Common myeloid progenitor, CD34-positive (primary cell): ENCODE measurements at places on chromosomes 2 and 18.
A peak's percentile ranks its signal among the peaks of the same experiment; 100 is the strongest.

- no peak for DNase-seq
These were observed 56.1 kb downstream of the ASAP2 start for GRCh38 chr2:9262671-9263171.

DNA sequence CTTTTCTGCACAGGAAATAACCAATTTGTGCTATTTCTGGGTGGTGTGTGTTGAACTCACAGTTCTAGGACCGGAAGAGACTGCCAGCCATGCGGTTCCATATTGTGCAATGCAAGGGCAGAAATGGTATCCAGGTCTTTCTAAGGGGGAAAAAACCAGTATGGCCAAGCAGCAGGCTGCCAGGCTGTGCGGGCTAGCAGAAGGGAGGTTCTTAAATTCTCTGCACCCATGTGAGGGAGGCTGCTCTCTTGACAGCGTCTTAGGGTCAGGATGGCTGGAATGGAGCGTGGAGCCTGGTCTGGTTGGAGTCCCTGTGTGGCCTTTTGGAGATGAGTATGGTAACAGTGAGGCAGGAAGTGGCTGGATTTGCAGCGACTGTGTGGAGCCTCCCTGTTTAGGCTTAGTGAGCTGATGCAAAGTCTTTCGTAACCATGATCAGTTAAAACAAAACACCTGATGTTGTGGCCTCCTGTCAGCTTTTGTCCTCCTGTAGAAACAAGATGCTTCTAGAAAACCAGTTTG is 52.6 kb downstream of the NCK2 start:
- DNase-seq = peak; percentile 78

- DNase-seq = no peak
These were observed 1605.3 kb upstream of the ACVR2A start for GRCh38 chr2:146239392-146240135.

GRCh38 chr2:144370937-144371584 is 148.9 kb downstream of the ZEB2 start:
- DNase-seq = peak; percentile 81

DNA sequence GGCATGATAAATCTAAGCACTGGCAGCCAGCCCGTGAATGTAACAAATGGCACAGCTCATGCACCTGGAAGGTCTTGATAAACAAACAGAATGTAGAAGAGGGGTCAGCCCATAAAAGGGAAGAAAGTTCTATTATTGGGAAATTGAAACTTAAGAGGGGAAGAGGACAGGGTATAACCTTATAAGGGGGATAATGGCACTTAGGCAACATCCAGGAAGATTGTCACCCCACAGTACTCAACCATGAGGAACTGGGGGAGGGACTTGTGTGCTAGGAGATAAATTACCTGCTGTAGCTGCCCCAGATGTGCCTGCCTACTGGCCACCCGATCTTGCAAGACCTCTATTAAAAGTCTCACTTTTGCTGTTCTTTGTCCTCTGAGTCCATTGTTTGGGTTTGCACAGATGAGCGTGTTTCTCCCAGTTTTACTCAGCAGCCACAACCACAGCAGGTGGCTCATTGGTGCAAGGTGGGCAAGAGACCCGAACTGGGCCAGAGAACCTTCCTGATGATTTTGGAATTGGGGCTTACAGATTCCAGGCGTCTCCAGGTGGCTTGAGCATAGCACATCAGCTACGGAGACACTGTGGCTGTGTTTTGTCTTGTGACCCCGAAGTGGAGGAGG is 79.0 kb upstream of the TAF1B start:
- DNase-seq = no peak

GRCh38 chr18:26468931-26469340 is 79.4 kb downstream of the KCTD1 start:
- DNase-seq = peak; percentile 54

DNA sequence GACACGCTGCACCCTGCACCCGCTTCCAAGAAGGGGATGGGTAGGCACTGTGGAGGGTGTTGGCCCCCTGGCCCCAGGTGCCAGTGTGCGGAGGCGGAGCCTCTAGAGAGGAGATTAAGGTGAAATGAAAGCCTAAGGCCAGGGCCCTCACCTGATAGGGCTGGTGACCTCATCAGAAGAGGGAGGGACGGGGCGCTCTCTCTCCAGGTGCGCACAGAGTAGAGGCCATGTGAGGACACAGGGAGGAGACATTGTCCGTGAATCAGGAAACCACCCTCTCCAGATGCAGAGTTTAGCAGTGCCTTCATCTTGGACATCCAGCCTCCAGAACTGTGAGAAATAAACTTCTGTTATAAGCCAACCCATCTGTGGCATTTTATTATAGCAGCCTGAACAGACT is 62.3 kb downstream of the PSMG2 start:
- no peak for DNase-seq

- no peak for DNase-seq
These were observed 83.9 kb upstream of the EML6 start for GRCh38 chr2:54639609-54640008.

- no peak for DNase-seq
These were observed 464.0 kb upstream of the SPRED2 start for GRCh38 chr2:65896446-65896845.

DNA sequence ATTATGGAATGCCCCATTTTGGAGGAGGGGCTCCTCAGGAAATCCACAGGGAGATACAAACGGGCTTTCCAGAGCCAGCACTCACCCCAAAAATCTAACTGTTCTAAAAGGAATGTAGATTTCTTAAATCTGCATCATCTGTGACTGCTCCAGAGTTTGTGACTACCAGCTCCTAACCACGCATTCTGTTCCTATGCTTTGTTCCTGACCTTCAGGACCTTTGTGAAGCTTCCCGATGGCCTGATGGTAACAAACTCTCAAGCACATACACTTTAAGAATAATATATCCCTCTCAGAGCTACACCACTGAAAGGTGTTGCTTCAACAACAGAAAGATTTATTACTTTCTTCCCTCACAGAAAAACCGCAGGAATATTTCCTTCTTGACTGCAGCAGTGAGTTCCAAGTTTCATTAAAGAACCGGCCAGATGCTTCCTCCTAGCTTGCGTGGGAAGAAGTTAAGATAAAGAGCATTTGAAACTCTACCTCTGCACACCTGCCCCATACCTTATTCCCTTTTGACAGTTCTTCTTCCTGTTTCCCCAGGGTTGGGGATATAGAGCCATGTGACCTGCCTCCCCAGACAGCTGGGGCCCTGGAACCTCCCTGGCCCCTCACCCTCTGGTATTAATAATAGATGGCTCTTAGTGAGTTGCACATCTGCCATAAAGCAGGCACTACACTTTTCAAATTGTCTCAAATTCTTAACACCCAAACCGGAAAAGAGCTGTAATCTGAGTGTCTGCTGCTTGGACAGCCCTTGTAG is 40.2 kb upstream of the EML4 start:
- peak; percentile 89 for DNase-seq

DNA sequence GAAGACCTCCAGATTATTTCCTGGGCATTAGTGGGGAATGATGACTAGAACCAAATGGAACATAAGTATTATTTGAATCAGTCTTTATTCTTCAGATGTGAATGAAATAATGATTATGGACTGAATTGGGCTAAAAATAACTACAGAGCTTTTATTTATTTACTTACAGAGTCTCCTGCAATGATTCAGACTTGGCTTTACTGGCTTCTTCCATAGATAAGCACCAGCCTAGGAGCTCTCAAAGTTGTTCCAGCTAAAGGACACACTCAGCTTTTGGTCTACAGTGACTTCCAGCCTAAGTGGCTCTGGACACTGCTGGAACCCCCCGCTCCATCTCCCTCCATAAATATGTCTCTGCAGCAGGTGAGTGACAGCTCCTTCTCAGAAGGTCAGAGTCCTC is 24.3 kb upstream of the ARHGAP25 start:
- DNase-seq = no peak

- DNase-seq = no peak
These were observed 2.4 kb upstream of the EVX2 start for GRCh38 chr2:176085861-176086771.

- DNase-seq = no peak
These were observed 292.3 kb downstream of the ALPK2 start for GRCh38 chr18:58336605-58337004.

- DNase-seq = no peak
These were observed 32.2 kb downstream of the NR4A2 start for GRCh38 chr2:156300337-156300736.

DNA sequence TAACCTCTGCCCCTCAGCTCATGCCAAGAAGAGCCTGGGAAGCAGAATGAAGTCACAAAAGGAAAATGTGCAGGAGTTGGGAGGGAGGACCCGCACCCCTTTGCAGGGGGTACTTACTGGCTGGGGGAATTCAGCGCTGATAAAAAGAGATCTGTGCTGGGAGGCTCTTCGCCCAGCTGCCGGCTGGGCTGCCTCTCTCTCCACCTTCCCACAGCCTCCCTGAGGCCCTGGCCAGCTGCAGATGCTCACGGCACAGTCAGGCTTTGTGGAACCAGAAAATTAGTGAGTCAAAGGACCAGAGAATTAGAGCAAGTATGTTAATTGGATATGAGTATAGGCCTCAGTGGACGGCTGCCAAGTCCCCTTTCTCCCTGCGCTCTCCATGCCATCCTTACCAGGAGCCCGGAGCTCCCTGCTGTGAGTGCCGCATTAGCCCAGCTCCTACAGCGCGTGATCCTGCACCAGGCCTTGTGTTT is 181.7 kb upstream of the SH3BP4 start:
- DNase-seq = no peak

DNA sequence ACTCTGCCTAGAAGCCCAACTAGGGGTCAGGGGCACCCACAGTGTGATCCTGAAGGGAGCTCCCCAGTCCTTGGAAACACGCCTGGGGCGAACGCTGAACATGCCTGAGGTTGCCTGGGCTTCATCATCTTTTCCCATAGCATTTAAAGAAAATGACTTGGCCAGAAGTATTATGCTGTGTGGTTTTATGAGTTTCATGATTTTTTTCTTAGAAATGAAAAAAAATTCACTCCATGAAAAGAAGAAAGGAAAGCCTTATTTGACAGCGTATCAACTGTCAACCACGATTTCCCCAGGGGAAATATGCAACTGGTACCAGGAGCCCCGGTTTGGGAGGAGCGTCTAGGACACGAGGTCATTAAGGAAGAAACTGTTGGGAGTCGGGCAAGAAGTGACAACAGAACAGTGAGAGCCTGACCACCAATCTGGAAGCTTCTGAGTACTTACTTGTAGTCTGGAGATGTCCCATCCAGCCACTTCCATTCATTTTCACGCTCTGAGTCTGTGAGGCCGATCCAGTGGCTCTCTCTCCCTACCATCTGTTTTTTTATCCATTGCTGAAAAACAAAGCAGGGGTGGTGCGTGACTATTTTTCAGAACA is 63.5 kb upstream of the THOC1 start:
- peak; percentile 54 for DNase-seq

- DNase-seq = no peak
These were observed 24.8 kb downstream of the SMCHD1 start for GRCh38 chr18:2680216-2680792.

- DNase-seq = no peak
These were observed 101.2 kb downstream of the ZNF519 start for GRCh38 chr18:14031053-14031452.

DNA sequence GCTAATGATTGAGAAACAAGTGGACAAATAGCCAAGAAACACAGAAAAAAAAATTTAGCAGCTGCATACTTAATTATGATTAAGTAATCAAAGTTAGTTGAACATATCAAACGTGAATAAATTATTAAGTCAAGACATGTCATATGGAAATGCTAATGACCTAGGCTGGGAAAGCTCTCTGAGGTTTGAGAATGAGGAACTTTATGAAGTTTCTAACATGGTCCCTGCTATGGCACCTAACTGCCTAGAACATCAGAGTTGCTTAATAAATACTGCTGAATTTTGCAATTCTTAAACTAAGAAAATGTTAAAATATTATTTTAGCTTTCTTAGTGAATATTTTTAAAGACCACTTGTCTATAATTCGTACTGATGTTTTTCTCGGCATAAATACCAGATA is 99.8 kb downstream of the AFF3 start:
- DNase-seq = peak; percentile 6

DNA sequence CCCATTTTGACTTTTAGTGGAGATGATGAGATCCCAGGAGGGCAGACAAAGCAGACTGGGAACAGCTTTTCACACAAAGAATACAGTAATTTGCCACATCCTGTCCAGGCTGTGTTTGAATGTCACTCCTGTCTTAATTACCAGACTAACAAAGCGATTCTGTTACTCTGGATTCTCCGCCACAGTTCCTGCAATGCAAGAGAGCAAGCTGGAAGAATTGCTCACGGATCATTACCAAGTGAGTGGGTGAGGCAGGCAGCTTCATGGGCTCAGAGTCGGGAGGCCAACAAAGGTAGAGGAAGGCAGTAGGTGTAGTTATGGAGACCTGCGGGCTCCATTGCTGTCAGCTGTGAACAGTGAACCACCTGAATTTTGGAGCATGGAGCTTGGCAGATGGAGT is 250.5 kb upstream of the ATP5MC3 start:
- DNase-seq = no peak

- DNase-seq = no peak
These were observed 235.0 kb downstream of the MYCN start for GRCh38 chr2:16175247-16175825.
